NCI-H748 treated with DMSO at 0.1 percent for 48 hours (cell line): ENCODE measurements at places on chromosomes 16 and 17.
A peak's percentile ranks its signal among the peaks of the same experiment; 100 is the strongest.

- DNase-seq, result peak; percentile 3
Observed at GRCh38 chr17:46003907-46004748, 5.1 kb downstream of the STH start.

GRCh38 chr17:69470702-69471101, 56.2 kb downstream of the MAP2K6 start:
- no peak for DNase-seq

- DNase-seq, result no peak
Observed at GRCh38 chr16:67211674-67212073, 12.7 kb downstream of the ELMO3 start.

DNA sequence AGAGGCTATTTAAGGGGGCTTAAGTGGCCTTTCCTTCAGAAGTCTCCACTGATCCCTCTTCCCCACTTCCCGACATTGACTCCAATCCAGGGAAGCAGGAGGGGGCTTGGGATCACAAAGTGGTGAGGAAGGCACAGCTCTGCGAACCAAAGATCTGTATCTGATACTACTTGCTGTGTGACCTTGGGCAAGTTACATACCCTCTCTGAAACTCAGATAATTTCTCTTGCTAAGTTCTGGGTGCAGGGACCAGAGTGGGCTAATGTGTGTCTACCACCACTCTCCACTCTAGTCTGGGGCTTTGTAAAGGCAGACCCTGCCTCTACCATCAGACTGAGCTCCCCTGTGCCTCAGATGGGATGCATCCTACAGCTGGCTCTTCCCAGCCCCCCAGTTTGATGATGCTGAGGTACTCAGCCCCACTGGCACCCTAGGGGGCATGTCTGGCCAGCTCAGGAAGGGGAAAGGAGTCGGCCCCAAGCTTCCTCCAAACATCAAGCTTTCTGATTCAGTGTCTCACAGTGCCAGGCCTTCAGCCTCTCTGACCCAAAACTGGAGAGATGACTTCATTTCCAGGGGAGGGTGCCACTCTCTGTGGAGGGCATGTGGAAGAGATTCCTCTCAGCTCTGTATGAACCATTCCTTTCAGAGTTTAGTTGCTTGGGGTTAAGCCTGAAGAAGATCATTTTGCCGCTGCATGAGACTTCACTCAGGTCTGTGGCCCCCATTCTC, 10.9 kb downstream of the DLX4 start:
- DNase-seq, result no peak

- DNase-seq, result peak; percentile 43
Observed at GRCh38 chr16:66954097-66954659, 6.9 kb upstream of the CES3 start.

- no peak for DNase-seq
Observed at GRCh38 chr17:67053438-67054000, 9.2 kb downstream of the CACNG1 start.

- no peak for DNase-seq
Observed at GRCh38 chr16:2207872-2208271, 2.6 kb downstream of the MLST8 start.

DNA sequence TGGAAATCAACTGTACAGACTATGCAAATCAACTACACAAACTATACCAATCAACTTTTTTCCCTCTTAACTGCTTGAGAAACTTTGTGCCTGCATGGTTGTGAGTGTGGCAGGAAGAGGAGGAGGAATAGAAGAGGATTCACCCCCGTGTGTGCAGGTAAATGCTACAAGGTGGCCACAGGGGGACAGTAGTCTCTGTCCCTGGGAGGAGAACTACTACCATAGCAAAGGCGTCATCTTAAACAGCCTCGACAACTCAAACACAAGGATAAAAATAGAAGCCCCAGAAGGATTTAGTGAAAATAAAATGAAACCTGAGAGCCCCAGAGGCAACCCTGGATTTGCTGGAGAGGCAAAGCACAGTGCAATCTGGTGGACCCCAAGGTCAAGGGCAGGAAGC, 199.5 kb upstream of the DYNLRB2 start:
- DNase-seq, result no peak

DNA sequence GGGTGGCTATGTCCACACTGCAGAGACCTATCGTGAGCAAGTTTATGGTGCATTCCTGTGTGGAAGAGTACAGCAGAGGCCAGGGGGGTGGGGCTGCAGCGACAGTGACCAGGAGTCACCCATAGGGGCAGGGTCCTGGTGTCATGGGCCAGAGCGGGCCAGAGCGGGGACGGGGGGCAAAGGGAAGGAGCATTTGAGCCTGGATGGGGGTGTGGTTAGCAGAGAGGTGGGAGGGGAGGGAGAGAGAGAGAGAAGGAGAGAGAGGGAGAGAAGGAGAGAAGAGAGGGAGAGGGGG, 17.8 kb downstream of the JPH3 start:
- no peak for DNase-seq

GRCh38 chr17:10316801-10317542, 55.8 kb downstream of the MYH13 start:
- DNase-seq, result no peak

- DNase-seq, result peak; percentile 82
Observed at GRCh38 chr17:2150806-2151205, 95.9 kb downstream of the HIC1 start.

DNA sequence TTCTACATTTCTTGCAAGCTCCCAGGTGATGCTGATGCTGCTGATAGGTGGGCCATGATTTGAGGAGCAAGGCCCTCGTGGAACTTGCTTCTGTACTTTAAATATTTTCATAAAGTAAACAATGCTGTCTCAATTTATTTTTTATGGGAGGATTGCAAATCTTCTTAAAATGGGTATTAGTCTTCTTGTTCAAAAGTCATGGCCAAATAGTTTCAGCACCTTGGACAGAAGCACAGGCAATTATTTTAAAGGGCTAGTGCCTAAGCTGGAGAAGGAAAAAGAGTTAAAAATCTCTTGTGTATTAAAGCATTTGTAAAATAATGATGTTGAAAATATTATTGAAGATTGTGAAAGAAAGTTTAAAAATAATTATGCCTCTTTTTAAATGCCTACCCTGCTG, 50.5 kb downstream of the GPR139 start:
- DNase-seq, result no peak

DNA sequence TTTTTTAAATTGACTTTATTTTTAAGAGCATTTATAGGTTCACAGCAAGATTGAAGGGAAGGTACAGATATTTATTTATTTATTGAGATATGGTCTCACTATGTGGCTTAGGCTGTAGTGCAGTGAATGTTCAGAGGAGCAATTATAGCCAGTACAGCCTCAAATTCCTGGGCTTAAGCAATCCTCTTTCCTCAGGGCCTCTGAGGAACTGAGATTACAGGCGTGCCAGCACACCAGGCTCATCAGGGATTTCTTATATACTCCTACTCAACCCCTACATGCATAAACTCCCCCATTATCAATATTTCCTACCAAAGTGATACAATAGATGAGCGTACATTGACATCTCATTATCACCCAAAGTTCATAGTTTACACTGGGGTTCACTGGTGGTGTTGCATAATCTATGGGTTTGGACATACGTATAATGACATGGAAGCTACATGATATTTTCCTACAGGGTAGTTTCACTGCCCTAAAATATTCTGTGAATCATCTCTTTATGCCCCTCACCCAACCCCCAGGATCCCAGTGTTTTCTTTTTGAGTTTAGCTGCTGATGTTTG, 33.5 kb downstream of the HS3ST3B1 start:
- DNase-seq, result no peak

DNA sequence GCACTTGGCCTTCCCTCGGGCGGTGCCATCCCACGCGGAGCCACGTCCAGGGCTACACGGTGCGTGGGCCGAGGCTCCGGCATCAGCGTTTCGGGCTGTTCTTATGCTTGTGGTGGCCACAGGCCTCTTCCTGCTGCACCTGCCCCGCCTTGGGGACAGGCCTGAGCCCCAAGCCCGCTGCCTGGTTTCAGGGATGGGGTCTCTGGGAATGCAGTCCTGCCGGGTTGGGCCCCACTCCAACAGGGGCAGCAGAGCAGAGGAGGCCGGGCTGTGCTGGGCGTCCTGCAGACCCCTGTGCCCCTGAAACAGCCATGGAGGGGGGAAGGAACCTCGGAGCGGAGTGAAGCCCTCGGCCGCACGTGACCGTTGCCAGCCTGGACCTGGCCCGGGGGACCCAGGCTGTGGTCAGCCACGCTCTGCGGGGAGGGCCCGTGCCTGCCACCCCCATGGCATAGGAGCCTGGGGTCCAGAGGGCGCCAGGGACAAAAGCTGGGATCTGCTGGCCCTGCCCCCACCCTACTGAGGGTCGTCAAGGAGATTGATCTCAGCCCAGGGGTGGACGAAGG, 453 bp upstream of the WFIKKN1 start:
- no peak for DNase-seq

GRCh38 chr17:31093866-31094599, 744 bp upstream of the NF1 start:
- DNase-seq, result no peak

DNA sequence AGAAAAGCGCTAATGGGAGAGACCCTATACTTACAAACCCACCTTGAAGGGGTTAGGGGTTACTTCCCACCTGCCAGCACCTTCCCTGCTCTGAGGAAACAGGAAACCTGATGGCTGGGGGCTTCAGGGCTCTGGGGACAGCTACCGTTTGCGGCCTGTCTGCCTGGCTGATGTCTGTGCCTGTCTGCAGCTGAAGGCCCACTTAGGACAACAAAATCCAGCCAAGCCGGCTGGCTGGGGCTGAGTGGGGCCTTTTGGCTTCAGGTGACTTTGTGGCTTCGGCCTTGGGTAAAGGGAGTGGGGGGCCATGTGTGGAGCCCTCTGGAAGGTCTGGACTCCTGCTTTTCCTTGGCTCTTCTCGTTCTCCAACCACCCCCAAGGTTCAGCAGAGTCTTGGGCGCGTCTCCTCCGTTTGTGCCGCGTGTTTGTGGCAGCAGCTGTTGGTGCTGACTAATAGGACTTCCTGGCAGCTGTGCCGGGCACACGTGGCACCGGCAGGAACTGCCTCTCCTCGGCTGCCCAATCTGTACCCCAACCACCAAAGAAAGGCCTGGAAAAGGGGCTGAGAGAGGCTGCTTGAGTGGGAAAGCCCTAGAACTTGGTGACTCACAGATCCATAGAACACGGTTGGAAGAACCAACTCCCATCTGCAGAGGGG, 186.7 kb downstream of the MSI2 start:
- no peak for DNase-seq

- peak; percentile 36 for DNase-seq
Observed at GRCh38 chr17:57955183-57955931, at the start of gene CUEDC1. TSS of gene CUEDC1 (minus strand) at chr17:57955412. CDS start at chr17:57885564, 69,848 bp downstream.

- peak; percentile 16 for DNase-seq
Observed at GRCh38 chr17:62966426-62967204, 580 bp downstream of the TANC2 start.

- no peak for DNase-seq
Observed at GRCh38 chr17:48373883-48374282, 56.1 kb downstream of the SKAP1 start.

- DNase-seq, result no peak
Observed at GRCh38 chr17:3826191-3826590, 19.9 kb downstream of the NCBP3 start.

DNA sequence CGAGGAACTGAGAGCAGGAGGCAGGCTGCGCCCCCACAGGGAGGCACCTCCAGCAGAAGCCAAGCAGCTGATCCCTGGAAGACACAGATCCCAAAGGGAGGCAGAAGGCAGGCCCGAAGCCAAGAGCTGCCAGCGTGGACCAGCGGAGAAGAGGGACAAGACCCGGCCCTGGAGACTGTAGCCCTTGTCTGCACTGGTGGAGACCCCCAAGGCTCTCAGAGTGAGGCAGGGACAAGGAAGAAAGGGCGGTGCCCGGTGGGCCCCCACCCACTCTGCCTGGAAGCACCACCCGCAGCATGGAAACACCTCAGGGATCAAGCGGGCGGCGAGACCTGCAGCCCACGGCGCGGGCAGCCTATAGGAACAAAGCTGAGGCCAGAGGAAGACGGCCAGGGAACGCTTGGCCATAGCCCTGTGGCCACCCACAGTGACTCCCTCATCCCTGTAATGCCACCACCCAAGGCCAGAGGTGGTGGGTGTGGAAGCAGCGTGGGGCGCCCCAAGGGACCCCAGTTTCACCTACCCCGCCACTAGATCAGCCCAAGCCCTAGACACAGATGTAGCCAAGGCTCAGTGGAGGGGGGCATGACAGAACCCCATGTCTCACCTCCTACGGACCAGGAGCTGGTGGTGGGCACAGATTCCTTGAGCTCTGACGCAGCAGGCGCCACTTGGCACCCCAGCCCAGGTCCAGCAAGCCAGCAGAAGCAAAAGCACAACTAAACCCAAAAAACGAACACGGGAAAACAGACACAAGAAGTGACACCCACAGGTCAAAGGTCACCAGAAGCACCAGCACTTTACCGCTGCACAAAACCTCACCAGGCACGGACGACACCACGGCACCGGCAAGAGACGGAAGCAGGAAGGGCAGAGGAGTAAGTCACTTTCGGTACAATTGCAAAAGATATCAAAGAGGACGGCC, 2.9 kb upstream of the SIRT7 start:
- no peak for DNase-seq

GRCh38 chr17:29557739-29558116, 9.1 kb downstream of the ABHD15 start:
- no peak for DNase-seq

GRCh38 chr16:65069065-65069464, 52.8 kb downstream of the CDH11 start:
- DNase-seq, result no peak

- DNase-seq, result no peak
Observed at GRCh38 chr16:7644811-7645210, 312.2 kb downstream of the RBFOX1 start.

- no peak for DNase-seq
Observed at GRCh38 chr16:3592559-3592958, 15.4 kb upstream of the NLRC3 start.

DNA sequence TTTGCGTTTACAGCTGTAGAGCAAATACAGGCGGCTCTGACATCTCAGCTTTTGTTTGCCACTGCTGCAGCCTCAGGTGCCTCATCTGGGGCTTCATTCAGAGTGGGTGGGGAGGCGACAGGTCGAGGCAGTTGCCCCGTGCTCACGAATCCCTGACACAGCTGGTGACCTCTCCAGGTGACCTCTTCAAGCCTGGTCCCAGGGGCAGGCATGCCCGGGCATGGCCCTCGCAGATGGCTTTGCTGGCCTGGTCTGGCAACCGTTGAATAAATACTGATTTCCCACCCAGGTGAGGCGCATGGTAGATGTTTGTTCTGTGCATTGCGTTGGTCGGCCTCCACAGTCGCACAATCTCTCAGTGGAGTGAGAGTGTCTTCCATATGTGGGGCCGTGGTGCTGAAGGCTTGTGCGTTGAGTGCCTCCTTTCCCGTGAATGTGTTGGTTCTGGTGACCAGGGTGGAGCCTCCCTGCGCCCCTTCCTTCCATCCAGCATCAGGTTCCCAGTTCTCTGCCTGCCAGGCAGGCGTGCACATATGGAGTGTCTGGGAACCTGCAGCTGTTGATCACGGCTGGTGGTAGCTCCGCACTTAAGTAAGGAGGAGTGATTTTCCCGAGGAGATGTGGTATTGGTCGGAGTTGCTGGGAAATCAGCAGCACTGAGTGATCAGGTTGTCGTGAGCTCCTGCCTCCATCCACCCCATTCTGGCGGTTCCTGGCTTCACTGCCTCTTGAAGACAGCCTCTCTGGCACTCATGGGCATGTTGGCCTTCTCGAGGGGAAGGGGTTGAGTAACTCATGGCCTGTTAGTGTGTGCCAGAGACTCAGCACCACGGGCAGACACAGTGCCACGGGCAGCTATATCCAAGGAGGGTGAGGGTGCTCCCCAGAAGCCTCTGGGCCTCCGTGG, 149.7 kb downstream of the RPTOR start:
- peak; percentile 36 for DNase-seq
